ENCODE measurements at places on chromosomes 2 and 18.

- peak; percentile 23 for DNase-seq
Observed at GRCh38 chr2:217231212-217231611, 371.3 kb upstream of the TNP1 start.

- DNase-seq, result no peak
Observed at GRCh38 chr2:134766583-134766982, 47.8 kb upstream of the TMEM163 start.

DNA sequence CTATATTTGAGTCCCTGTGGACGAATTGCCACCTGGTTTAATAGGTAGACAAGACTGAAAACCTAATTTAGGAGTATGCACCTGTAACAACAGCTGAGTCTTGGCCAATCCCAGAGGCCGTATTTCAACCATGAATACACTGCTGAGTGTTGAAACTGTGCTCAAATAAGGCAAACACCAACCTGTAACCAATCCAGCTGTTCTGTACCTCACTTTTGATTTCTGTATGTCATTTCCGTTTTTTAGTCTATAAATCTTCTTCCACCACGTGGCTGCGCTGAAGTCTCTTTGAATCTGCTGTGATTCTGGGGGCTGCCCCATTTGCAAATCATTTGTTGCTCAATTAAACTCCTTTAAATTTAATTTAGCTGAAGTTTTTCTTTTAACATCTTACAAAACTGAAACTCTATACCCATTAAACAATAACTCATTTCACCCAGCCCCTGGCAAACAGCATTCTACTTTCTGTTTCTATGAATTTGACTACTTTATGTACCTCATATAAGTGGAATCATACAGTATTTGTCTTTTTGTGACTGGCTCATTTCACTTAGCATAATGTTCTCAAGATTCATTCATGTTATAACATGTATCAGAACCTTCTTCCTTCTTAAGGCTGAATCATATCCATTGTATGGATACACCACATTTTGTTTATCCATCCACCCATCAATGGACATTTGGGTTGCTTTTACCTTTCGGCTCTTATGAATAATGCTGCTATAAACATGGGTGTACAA is 7.5 kb upstream of the YPEL5 start:
- DNase-seq, result no peak

GRCh38 chr18:66168685-66169235 is 417.9 kb downstream of the CDH7 start:
- no peak for DNase-seq

- no peak for DNase-seq
Observed at GRCh38 chr2:55169915-55170314, 62.2 kb downstream of the CLHC1 start.

- DNase-seq, result no peak
Observed at GRCh38 chr2:108834620-108835019, 48.0 kb downstream of the CCDC138 start.

DNA sequence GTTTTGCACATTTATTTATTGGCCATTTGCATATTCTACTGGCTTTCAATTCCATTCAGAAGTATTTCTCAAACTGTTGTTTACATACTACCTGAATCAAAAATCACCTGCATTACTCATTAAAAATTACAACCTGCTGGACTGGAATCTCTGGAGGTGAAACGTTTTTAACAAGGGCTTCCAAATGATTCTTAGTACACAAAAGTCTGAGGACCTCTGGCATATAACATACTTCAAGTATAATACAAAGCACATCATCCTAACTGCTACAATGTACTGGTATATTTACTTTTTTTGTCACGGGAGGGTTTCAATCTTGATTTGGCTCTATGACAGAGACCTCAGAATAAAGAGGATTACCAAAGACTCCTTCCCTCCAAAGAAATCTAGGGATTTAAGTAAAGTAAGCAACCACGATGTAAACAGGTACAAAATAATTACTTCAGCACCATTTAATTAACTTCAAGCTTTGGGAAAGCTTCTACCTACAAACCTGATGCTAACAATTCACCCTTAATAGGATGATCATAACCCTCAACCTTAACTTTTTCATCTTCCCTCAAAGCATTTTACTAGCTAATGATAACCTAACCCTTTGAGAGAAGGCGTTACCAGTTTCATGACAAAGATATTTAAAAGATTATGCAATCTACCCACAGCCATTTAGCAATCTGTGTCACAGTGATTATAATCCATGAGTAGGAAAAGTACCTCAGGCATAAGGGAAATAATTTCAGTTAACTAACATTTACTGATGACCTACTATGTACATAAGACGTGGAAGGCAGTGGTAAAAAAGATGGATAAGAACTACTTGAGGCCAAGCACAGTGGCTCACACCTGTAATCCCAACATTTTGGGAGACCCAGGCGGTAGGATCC is 24.7 kb downstream of the ATAD2B start:
- peak; percentile 57 for DNase-seq

- DNase-seq, result no peak
Observed at GRCh38 chr2:241870611-241871537, 1.3 kb downstream of the RTP5 start.

DNA sequence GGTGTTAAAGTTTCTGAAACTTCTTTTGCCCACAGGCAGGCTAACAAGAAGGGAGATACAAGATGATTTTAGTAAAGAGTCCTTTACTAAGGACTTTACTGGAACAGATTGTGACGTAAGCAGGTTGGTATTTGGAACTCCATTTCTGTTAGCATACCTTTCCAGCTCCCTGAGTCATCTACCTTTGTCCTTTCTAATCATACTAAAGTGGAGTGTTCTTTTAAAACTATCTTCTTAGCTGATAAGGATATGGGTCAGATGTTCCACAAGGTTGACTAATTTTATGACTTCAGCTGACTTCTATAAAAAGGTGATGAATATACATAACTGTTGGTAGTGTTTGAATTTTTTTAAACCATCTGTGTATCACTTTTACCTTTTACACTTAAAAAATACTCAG is 21.1 kb downstream of the UGP2 start:
- no peak for DNase-seq

- DNase-seq, result no peak
Observed at GRCh38 chr18:49907346-49907929, 94.1 kb upstream of the ACAA2 start.

DNA sequence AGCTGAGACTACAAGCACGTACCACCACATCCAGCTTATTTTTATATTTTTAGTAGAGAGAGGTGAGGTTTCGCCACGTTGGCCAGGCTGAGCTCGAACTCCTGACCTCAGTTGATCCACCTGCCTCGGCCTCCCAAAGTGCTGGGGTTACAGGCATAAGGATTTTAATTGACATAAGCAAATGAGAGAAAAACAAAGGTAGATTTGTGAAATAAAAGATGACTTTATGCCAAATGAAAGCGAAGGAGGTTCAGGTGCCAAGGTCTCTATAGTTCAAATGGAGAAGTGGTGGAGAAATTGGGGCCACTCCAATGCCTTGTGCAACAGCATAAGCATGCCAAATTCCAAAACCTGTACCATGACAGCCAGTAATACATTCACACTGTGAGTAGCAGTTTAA is 180.6 kb downstream of the MREG start:
- DNase-seq, result no peak

- DNase-seq, result no peak
Observed at GRCh38 chr2:142290931-142291330, 160.1 kb upstream of the LRP1B start.

DNA sequence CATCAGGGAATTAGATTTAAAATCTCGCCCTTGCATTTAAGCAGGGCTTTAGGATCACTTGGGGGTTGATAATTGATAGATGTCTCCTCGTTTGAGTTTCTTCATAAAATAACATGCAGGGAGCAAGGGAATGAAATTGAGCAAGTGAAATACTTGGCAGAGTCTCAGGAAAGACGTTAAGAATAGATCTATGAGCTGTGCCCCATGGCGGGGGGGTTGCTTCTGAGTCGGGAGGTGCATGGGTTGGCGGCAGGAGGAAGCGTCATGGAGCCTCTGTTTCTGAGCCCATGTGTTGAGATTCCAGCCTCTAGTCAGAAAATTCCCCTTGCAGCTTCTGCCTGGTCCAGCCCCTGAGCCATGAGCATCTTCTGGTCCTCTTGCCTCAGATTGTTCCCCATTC is 82.0 kb downstream of the APOB start:
- DNase-seq, result no peak

DNA sequence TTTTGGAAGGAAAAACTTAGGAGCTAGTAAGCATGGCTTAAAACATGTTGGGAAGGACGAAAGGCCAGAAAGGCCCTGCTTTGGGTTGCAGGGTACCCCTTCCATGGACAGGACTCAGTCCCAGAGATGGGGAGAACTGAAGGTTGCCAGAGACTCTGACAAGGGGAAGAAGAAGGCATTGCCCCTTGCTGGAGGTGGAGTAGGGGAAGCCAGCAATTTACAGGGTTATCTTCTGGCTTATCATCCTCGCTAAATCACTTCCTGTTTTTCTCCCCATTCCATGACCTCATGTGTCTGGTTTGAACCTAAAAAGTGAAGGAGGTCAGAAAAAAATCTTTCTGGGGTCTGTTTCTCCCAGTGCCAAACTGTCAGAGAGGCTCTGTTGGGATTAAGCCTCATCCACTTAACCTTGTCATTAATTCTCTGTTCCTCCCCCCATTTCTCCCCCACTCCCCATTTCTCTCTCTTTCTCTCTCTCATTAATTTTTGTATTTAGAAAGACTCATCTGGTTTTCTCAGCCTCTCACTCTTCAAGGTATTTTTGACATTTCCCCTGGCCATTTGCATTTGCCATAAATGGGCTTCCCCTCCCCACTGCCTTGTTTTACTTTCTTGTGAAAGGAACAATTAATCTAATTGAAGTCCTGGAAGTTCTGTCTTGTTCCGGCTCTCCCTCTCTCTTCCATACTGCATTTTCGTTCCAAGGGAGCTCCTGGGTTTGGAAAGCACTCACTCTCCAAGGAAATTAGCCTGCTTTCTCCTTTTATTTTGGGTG is 17.4 kb downstream of the NRP2 start:
- no peak for DNase-seq

- DNase-seq, result no peak
Observed at GRCh38 chr2:101374821-101375561, 12.3 kb downstream of the CREG2 start.

- no peak for DNase-seq
Observed at GRCh38 chr2:216116418-216116817, 7.3 kb downstream of the XRCC5 start.

- peak; percentile 44 for DNase-seq
Observed at GRCh38 chr18:46053368-46054095, 18.5 kb downstream of the PSTPIP2 start.

DNA sequence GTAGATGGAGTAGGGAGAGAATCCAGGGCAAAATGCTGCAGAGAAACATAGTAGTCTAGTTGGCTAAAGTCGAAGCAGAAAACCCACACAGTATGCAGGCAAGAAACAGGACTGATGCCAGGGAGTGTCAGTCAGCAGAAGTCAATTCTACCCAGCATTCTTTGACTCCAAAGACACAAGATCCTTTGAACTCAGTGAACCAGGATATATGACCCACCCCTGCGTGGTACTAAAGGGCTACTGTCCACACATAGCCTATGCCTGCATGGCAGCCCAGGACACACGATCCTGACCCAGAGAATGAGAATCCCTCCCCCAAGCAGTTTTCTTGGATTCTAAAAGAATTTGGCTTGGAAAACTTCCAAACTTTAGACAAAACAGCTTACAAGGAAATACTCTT is 42.5 kb downstream of the ALK start:
- DNase-seq, result peak; percentile 16

GRCh38 chr2:29220506-29221270 is 105.5 kb downstream of the CLIP4 start:
- DNase-seq, result no peak

- no peak for DNase-seq
Observed at GRCh38 chr2:127625572-127625951, 20.4 kb upstream of the GPR17 start.

DNA sequence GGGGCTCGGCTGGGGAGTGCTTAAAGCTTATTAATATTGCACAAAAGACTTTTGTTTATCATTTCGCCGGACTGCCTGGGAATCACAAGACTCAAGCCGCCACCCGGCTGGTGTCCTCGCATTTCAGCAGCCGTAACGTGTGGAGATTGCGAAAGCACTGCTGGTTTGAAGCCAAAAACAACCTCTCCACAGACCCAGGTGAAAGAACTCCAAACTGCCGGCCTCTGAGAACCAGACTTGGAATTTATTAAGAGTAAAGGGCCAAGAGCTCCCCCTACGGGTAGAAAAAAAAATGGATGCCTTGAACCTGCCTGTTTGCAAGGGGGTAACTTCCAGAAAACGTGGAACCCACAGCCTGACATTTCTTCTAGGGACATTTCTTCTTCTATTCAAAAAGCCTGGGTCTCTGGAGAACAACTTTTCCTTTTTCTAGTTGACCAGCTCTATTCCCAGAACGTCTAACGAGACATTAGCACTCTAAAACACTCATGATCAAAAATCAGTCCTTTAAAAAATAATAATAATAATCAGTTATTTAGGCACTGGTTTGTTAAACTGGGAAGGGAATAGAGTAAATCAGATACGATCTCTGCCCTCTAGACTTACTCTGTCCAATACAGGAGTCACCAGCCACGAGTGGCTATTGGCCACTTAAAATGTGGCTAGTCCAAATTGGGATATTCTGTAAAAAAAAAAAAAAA is 216.3 kb downstream of the C1D start:
- peak; percentile 77 for DNase-seq

DNA sequence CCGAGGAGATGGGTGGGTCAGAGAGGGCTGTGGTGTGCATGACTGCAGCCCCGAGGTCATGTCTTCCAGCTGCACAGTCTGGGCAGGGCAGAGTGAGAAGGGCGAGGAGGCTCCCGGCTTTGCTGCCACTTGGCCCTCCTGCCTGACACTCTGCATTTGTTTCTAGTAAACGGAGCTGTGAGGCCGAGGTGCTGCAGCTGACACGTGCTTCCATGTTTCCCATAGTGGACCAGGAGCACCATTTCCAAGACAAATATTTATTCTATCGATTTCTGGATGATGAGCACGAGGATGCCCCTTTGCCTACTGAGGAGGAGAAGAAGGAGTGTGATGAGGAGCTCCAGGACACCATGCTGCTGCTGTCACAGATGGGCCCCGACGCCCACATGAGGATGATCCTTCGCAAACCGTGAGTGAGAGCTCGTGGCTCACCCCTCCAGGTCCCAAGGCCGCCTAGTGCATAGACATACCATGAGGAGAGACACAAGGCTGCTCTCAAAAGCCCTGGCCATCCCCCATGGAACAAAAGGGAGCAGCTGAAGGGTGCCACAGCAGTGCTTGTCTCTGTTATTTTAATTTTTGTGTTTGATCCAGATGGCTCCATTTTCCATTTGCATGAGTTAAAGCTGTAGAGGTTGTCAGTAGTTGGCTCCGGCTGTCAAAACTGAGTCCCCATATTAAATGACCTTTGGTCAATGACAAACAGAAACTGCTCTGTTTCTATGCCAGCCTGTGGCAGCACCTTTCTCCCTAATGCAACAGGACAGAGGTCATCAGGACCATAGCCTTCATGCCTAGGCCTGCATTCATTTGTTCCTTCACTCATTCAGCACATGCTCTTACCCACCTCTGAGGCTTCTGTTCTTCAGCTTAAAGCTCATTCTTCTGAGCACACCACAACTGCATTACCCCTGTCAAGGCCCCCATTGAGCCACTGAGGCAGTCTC is 108.3 kb upstream of the MAP3K20 start:
- DNase-seq, result no peak

DNA sequence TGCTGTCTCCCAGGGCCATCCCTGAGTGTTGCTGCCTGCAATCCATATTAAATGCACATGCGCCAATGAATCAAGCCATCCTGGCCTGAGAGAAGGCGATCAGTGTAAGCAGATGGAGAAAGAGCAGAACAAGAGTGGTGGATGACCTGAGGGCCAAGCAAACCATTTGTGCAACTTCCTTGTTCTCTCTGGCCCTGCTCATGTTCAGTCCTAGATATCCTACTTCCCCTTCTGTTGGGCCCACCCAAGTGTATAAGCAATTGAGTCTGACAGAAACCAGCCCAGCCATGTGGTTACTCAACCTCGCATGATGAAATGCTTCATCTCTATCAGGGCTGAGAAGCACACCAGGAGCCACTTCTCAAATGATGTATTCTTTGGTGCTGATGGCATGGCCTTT is 383.1 kb upstream of the ID2 start:
- no peak for DNase-seq

Data from AG08395 (cell line).